ENCODE measurements at places on chromosomes 5 and 9. TPM values are rescaled to one million over a fixed set of nuclear protein-coding genes. Genes with fewer than 3 reads are reported as not detected.

- DNase-seq = no peak
Measured at GRCh38 chr9:131525643-131526565, 5.2 kb downstream of the UCK1 start.

DNA sequence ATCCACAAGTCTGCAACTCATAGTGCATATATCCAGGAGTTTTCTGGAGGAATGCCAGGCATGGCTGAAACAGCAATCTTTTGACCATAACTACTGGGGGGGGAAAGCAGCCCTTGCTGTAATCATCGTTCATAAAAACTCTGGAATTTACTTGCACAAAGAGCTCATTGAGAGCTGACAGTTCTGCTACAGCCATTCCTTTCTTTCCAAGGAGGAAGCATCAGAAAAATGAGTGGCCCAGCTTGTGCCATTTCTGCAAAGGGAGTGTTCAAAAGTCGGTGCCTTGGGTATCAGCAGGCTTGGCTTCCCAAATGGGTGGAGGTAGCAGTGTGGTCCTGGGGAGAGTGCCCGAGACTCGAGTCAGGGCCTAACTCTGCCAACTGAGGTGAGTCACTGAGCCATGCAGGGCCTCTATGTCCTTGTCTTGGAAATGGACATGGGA, 101.5 kb downstream of the GCNT1 start:
- DNase-seq = no peak

The ERCC8 gene
- total RNA-seq = 32.8 TPM

- DNase-seq = no peak
Measured at GRCh38 chr5:90440644-90441043, 31.1 kb upstream of the CETN3 start.

GRCh38 chr5:103298607-103299188, 40.1 kb downstream of the MACIR start:
- DNase-seq = no peak

DNA sequence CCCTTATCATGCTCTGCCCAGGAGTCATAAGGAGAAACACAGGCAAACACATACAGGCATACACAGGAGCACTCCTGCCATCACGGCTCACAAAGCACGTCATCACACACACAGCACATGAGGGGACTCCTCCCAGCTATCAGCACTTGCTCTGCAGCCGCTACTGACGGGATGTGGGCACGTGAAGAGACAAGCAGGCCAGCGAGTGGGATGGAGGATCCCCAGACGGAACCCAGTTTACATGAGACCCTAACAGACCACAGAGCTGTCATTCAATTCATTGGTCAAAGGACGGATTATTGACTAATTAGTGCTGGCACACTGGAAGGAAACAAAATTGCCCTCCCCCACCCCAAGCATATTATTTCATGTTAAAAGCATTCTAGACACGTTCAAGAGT, 53.6 kb downstream of the SEMA4D start:
- DNase-seq = no peak

The PHF24 gene
- total RNA-seq = 0.69 TPM

DNA sequence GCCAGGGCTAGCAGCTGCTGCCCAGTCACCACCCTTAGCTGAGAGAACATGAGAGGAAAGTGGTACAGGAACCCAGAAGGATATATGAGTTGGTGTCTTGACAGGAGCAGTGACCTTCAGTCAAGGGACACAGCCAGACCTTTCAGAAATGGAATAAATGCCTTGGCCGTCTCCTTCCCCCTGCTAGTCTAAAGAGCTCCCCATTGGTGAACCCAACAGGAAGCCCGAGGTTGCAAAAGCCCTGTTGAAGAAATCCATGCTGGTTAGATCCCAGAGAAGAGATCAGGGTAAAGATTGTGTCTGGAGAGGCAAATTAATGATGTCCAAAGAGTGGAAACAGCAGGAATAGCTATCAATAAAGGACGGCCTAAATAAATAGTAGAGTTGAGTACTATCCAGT, 244.5 kb downstream of the NR3C1 start:
- no peak for DNase-seq

DNA sequence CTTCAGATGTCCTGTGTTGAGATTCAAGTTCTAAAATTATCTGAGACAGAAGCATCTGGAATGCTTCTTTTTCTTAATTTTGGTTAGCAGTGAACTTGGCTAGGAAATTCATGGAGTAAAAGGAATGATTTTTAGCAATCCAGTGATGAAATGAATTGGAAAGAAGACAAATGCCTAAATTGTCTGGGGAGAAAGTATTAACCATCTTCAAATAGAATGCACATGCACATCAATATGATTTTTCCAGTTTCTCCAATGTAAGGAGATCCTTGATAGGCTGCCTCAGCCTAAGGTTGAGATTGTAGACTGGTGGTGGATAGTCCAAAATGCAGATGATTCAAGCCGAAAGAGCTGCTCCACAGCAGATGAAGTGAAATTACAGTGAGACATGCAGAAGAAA, 106.7 kb downstream of the PCSK5 start:
- DNase-seq = no peak

DNA sequence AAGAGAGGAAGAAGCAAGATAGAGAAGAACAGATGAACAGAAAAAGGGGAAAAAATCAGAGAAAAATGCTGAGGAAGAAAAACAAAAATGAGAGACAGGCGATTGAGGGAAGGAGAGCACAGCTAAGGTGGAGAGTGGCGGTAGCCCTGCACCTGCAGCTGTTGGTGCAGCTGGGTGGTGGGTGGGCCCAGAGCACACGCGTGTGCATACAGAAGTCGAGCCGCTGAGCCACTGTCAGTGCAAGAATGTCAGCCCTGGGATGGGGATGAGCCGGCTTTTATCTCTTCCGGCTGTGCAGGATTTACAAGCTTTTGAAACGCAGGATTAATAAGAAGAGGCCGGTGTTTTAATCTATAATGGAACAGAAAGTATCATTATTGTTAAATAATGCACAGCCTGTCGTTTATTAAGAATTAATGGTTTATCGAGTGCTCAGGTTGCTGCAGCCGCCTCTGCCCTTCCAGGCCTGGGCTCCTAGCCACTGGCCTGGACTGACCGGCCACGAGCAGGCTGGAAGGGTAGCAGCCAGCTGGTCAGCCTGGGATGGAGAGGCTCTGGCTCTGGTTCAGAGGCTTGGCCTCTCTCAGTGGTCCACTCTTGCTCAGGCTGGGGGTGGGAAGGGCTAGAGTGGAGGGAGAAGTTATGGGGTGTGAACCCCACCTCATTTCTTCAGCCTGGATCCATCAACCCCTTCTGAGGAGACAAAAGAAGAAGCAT, 68.7 kb downstream of the PCDH1 start:
- no peak for DNase-seq

GRCh38 chr5:167063788-167064187, 1227.7 kb upstream of the WWC1 start:
- DNase-seq = no peak

- DNase-seq = no peak
Measured at GRCh38 chr9:95007226-95007869, 280.8 kb downstream of the AOPEP start.

The DOCK8 gene
- 12.5 TPM for total RNA-seq

- no peak for DNase-seq
Measured at GRCh38 chr5:172144291-172144815, 43.7 kb downstream of the STK10 start.

DNA sequence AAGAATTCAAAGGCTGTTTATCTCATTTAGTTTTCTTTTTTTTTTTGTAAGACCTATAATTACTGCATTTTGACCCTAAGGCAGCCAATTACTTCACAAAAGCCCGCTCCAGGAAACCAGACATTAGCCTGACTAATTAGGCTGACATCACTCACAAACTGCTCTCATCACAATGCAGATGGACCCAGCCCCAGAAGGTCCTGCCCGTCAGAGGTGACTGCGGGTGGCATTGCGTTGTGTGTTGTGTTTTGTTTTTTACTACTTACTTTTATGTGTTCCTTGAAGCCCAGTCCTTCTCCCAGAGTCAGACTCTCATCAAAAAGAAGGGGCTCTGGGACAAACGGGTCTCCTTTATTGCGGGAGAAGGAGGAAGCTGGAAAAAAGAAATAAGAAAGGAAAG, 172.2 kb downstream of the HSD17B3 start:
- no peak for DNase-seq

DNA sequence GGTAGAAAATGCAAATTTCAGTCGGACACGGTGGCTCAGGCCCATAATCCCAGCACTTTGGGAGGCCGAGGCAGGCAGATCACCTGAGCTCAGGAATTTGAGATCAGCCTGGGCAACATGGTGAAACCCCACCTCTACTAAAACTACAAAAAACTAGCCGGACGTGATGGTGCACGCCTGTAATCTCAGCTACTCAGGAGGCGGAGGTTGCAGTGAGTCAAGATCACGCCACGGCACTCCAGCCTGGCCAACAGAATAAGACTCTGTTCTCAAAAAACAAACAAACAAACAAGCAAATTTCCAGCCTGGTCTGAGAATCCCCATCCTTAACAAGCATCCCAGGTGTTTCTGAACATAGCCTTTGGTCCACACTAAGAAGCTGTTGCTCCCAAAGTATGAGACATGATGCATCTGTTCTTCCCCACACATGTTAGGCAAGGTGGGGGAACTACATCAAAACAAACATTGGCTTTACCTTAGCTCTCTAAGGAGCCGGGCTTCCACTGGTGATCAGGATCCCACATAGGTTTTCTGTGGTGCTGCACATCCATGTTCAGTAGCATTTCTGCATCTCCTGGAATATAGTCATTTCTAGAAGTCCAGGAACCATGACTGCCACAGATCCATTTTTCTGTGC, 92.5 kb upstream of the DMRT1 start:
- DNase-seq = no peak

DNA sequence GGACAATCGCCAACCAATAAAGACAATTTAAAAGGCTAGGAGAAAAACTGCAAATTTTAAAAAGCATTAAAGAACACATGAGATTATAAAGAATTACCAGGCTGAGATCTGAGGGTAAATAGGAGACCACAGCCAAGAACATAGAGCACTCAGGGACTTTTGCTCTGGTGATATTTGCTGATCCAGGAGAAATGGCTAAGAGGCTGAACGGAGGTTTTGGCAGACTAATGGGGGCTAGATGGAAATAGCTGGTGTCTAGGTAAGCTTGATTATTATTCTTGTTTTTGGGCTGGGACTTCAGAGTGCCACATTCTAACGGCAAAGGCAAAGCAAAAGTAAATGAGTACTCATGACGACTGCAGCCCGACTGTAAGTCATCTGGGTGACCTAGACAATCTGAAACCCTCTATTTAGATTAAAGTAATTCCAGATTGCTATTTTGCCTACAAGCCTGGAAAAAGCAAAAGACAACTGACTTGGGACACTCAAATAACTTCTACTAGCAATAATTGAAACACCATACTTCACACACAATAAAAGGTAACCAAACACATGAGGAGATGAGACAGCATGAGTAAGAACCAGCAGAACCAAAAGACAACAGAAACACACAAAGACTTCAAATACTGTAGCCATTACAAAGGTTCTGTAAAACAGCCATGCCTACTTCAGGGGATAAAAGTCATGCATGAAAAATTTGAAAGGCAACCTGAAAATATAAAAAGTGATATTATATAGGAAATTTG, 68.8 kb downstream of the JAKMIP2 start:
- DNase-seq = no peak

GRCh38 chr9:38278931-38279679, 113.4 kb upstream of the ALDH1B1 start:
- no peak for DNase-seq

The ARHGEF37 gene
- total RNA-seq = 5.6 TPM

DNA sequence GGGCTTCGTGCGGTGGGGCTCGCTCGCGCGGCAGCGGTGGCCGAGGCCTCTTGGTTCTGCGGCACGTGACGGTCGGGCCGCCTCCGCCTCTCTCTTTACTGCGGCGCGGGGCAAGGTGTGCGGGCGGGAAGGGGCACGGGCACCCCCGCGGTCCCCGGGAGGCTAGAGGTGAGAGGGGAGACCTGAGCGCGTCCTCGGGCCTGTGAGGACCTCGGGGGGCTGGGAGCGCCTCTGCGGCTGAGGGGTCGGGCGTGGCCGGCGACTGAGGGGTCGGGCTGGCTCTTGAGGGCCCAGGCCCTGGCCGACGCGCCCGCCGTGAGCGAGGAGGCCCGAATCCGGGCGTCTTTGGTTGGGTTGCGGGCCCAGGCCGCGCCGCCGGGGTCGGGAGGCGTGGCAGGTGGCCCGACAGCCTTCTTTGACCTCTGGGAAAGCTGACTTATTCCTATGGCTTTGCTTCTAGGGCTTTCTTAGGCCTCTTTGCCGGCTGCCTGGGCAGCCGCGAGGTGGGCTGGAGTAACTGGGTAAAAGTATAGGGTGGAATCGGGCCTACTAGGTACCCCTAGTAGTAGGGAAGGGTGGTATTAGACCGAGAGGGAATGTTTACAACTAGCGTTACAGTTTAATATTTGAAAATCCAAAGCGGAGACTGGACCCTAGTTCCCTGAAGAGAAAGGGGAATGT, at the start of gene CANX:
TSS of gene CANX (plus strand) at position 33 of the 681 bp plus-strand sequence. CDS start 6,715 bp downstream, outside the sequence.
- no peak for DNase-seq

- DNase-seq = no peak
Measured at GRCh38 chr9:116287721-116288120, 134.1 kb downstream of the PAPPA start.

The SPACA9 gene
- 2.5 TPM for total RNA-seq

The ITK gene
- 1.1 TPM for total RNA-seq

DNA sequence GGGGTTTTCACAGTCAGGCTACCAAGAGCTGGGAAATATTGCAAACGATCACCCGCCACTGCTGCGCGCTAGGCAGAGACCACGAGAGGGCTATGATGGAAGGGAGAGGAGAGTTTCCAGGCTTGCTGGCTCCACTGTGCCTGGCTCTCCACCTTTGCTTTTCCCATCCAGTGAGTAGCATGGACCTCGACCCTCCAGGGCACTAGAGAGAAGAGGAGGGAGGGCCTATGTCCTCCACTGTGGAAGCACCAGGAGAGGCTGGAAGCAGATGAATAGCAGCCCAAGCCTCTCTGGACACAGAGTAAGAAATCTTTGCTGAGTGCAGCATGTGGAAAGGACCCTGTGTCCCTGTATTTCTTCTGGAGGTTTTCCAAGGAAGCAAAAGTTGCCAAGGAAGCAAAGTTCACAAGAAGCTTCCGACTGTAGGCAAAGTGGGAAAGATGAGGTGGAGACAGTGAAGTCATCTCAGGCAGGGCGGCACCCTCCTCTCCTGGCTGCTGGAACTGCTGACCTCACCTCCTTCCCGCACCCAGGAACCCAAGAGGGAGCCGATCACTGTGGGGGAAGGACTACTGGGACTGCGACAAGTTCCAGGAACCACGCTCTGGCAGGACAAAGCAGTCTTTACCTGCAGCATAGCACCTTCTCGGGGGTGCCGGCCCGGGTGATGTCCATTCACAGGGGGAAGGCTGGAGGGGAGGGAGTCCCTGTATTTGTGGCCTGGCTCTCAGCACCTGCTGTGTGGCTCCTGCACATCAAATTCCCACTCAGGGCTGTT, 79.6 kb downstream of the CSNK1A1 start:
- DNase-seq = no peak
